ENCODE measurements at places on chromosomes 2 and 18. TPM values are rescaled to one million over a fixed set of nuclear protein-coding genes. Genes with fewer than 3 reads are reported as not detected.
A peak's percentile ranks its signal among the peaks of the same experiment; 100 is the strongest.

DNA sequence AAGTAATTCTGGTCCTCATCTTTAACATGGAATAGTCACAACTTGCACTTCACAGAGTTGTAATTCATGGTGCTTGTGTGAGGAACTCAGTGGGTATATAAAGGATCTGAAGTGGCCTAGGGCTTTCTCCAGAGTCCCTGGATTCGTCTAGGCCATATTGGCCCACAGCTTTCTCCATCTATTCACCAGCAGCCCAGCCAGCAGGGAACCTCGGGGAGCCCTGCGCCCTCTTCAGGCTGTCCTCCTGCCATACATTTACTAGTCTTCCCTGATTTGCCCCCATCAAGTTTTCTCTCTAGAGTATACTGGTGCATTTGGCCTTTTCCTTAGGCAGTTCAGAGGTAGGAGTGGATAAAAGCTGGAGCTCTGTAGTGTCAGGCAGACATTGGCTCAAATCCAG is 278.3 kb downstream of the MYCN start:
- no peak for DNase-seq

GRCh38 chr2:11377928-11378545 is 33.6 kb upstream of the ROCK2 start:
- DNase-seq = no peak

GRCh38 chr2:142734231-142734630 is 143.2 kb upstream of the KYNU start:
- no peak for DNase-seq

- no peak for DNase-seq
These were observed 101.5 kb downstream of the LDLRAD4 start for GRCh38 chr18:13320096-13320495.

GRCh38 chr2:147756069-147756468 is 88.8 kb upstream of the ACVR2A start:
- no peak for DNase-seq

DNA sequence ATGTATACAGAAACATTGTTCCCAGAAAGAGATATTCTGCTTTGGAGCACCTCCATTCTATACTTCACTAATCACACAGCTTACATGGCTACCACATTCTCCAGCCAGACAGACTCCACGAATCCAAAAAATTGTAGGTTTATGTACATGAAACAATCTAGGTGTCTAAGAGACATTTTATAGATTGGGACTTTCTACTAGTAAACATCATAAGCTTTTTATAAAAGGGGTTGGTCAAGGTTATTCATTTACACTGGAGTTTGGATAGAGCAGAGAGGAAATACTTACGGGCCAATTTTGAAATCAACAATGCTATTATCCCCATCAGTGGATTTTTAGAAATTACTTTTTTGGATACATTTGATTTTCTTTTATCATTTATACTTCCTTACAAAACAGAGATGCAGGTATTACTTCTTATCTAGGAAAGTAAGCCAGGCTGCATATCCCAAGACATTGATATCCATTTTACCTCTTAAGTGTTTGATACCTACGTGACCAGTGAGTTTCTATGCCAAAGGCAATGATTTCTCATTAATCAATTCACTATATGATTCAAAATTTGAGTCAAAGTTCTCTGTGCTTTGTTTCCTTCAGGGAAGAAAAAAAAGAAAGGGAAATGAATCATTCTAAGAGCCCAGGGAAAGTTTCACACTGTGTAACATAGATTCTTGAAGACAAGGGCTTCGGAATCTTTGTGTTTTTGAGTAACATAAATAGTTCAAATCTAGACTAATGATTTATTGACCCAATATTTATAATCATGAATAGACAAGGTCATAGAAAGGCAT is 140.5 kb downstream of the PTH2R start:
- DNase-seq = no peak

DNA sequence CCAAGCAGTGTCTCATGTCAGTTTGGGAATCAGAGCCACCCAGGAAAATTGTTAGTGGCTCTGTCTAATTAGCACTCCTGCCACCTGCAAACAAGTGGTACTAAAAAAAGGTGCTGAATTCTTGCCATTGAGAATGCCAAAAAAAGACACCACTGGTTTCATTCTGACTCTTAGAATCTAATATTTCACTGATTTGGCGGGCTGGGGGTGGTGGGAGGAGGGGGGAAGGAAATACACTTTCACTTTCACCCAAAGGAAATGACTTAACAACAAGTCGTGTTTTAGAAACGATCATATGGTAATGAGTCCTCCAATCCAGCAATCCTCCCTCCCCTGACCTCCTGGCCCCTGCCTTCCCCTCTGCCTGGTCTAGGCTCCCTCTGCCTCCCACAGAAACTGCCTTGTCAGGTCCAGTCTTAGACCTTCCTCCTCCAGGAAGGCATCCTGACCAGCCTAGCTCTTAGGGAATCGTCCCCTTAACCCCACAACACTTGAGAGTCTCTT is 4.4 kb upstream of the KLHL29 start:
- peak; percentile 63 for DNase-seq

- DNase-seq = no peak
These were observed 166.1 kb downstream of the CLIP4 start for GRCh38 chr2:29281086-29281915.

- DNase-seq = no peak
These were observed 503.1 kb upstream of the PKDCC start for GRCh38 chr2:41544709-41545108.

GRCh38 chr2:216281876-216282275 is 90.4 kb downstream of the MARCHF4 start:
- no peak for DNase-seq

DNA sequence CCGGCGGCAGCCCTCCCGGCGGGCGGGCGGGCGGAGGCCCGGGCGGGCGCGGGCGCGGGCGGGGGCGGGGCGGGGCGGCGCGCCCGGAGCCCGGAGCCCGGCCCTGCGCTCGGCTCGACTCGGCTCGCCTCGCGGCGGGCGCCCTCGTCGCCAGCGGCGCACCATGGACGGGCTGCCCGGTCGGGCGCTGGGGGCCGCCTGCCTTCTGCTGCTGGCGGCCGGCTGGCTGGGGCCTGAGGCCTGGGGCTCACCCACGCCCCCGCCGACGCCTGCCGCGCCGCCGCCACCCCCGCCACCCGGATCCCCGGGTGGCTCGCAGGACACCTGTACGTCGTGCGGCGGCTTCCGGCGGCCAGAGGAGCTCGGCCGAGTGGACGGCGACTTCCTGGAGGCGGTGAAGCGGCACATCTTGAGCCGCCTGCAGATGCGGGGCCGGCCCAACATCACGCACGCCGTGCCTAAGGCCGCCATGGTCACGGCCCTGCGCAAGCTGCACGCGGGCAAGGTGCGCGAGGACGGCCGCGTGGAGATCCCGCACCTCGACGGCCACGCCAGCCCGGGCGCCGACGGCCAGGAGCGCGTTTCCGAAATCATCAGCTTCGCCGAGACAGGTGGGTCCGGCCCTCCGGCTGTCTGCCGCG is at the start of gene INHBB:
Gene INHBB (plus strand): TSS at position 111 of the 641 bp plus-strand sequence. CDS start 53 bp downstream, at position 164.
- DNase-seq = no peak

GRCh38 chr2:238182362-238182761 is 21.1 kb downstream of the ILKAP start:
- no peak for DNase-seq

- DNase-seq = no peak
These were observed 91.8 kb downstream of the MTCL1 start for GRCh38 chr18:8797206-8797605.

DNA sequence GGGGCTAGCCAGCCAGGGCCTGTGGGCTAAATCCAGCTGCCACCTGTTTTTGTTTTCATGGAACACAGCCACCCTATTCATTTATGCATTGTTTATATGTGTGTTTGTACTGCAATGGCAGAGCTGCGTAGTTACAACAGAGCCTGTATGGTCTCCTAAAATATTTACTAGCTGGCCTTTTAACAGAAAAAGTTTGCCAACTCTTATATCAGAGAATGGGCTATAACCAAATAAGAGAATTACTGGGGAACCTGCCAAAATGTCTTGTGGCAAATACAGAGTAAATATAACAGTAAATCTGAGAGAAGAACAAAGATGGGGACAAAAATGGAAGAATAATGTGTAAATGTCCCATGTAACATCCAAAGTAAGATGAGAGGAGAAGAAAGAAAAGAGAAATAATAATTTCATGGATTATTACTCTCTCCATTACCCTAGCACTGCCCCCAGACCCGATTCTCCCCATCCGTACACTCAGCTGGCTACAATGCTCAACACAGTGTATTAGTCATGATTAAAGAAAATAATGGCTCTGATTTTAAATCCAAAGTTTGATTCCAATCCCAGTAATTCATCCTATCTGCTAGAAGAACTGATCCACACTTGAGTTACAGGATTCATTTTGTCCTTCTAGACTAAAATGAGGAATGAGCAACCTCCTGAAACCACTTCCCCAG is 249.3 kb downstream of the LRATD1 start:
- DNase-seq = no peak

- no peak for DNase-seq
These were observed 3.5 kb downstream of the TMEM127 start for GRCh38 chr2:96262306-96262705.

DNA sequence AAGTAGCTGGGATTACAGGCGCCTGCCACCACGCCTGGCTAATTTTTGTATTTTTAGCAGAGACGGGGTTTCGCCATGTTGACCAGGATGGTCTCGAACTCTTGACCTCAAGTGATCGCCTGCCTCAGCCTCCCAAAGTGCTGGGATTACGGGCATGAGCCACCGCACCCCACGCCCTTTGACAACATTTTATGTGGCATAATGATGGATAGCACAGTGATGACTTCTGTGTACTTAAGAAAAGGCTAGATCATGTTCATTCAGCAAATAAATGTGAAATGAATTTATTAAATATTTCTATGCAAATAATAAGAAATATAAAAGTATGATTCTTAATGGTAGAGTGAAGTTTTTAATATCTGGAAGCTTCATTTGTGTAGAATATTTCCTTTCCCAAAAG is 2.6 kb upstream of the HTR2B start:
- DNase-seq = no peak

- no peak for DNase-seq
These were observed 14.0 kb downstream of the ASPRV1 start for GRCh38 chr2:69947325-69947931.

- no peak for DNase-seq
These were observed 110.9 kb upstream of the CCDC150 start for GRCh38 chr2:196528486-196529223.

DNA sequence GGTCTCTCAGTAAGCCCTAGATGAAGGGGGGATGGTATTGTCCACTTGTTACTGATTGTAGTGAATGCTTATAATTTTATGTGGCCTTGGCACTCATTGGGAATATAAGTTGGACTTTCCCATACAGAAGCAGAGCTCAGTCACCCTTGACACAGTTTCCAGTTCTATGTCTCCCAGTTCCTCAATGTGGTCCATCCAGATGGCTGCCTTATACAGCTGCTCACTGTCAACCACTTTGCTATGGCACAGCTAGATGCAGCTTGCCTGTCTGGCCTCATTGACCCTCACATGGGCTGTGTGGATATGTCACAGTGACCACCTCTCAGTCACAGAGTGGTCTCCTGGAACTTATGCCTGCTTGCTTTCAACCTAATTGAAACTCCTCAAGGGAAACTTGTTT is 21.7 kb downstream of the SLC39A6 start:
- DNase-seq = no peak

GRCh38 chr2:225814554-225814953 is 415.0 kb downstream of the NYAP2 start:
- DNase-seq = no peak

- DNase-seq = peak; percentile 87
These were observed 32.9 kb downstream of the HS1BP3 start for GRCh38 chr2:20617892-20618467.

DNA sequence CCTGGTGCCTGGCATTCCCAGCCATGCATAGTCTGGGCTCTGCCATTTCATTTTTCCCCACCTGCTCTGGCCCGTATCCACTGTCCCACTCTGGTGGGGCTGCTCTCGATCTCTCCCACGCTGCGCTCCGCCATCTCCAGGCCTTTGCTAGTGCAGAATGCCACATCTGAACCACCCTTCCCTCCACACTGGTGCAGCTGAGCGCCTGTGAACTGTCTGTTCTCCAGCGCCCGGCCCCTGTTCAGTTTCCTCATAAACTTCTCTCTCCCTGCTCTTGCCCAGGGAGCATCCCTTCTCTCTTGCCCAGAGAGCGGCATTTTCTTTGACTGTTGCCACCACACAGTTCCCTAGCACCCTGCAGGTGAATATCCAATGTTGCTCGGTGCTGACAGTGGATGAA is 21.5 kb downstream of the POMC start:
- no peak for DNase-seq

Gene FLACC1
- total RNA-seq = 0.22 TPM

Gene ANKRD62
- total RNA-seq = not detected

Gene MATN3
- 9.7 TPM for total RNA-seq

Gene FBXO15
- total RNA-seq = 0.87 TPM

Gene ANKRD30BL
- total RNA-seq = not detected

Gene TMEM178A
- total RNA-seq = 2.8 TPM

Gene BOLL
- not detected for total RNA-seq

Gene HAAO
- total RNA-seq = 2.2 TPM

Gene SIX2
- 3.1 TPM for total RNA-seq

Gene CABLES1
- total RNA-seq = 6.1 TPM

Gene C1QL2
- total RNA-seq = not detected

Gene WDSUB1
- 5.4 TPM for total RNA-seq

Gene TMEM169
- total RNA-seq = 2.9 TPM

Gene SPATA3
- total RNA-seq = not detected

Data from epithelial cell of proximal tubule (primary cell).